Prostate gland (tissue), 2 donors: ENCODE measurements at places on chromosomes 6 and 20.

- no peak for DNase-seq
Observed at GRCh38 chr6:83273596-83273995, 80.4 kb downstream of the RWDD2A start.

GRCh38 chr20:63210011-63210605, 5.8 kb downstream of the YTHDF1 start:
- no peak for DNase-seq

DNA sequence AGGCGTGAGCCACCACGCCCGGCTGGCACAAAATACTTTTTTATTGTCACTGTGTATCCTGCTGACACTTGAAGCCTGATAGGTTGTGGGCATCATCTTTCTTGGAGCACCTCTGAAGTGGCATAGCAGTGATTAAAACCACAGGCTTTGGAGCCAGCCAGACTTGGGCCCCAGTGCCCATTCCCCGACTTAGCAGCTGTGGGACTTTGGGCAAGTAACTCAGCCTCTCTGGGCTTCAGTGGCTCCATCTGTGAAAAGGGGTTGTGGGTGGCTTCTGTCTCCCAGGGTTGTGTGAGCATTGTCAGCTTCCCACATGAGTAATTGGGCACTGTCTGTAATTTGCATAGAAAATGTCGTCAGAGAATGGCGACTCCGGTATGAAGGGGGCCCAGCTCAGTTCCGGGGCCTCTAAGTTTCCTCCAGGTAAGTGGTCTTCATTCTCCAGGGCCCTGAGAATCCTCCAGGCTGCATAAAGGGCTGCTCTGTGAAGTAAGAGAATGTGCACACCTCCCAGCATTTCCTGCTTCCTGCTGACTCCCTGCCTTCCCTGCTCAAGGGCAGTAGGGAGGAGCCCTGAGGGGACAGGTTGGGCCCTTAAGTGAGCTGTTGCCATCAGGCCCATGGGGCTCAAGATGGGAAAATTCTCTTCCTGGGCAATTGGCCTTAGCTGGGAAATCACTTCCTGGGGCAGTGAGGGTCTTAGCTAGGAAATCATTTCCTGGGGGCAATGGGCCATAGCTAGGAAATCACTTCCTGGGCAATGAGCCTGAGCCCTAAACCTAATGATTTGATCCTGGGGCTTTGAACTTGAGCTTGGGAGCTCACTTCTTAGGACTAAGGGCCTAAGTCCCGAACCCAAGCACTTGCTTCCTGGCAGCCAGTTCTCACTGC, 27.2 kb downstream of the ARHGAP40 start:
- DNase-seq = no peak

GRCh38 chr6:136192902-136193301, 57.2 kb downstream of the MTFR2 start:
- DNase-seq = no peak

GRCh38 chr6:117072134-117072533, 193.2 kb upstream of the VGLL2 start:
- DNase-seq = no peak

GRCh38 chr6:53038596-53038995, 26.6 kb upstream of the FBXO9 start:
- no peak for DNase-seq

GRCh38 chr6:145020543-145020942, 714.8 kb downstream of the EPM2A start:
- no peak for DNase-seq
